ENCODE measurements at places on chromosomes 2 and 18.

DNA sequence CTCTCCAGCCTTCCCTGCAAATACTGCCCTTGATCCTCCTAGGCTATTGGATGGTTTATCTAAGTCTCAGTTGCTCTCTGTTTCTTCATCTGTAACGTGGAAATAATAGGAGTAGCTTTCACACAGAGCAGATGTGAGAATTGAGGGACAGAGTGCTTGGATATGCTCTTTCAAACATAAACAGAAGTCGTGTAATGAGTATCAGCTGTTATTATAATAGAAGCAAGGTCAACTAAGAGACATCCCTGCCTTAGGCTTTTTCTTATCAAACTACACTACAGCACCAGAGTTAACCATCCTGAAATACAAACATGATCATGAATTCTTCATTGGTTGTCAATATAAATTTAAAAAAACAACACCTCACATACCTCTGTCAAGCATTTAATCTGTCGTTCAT is 138.2 kb downstream of the DOK6 start:
- no peak for DNase-seq

DNA sequence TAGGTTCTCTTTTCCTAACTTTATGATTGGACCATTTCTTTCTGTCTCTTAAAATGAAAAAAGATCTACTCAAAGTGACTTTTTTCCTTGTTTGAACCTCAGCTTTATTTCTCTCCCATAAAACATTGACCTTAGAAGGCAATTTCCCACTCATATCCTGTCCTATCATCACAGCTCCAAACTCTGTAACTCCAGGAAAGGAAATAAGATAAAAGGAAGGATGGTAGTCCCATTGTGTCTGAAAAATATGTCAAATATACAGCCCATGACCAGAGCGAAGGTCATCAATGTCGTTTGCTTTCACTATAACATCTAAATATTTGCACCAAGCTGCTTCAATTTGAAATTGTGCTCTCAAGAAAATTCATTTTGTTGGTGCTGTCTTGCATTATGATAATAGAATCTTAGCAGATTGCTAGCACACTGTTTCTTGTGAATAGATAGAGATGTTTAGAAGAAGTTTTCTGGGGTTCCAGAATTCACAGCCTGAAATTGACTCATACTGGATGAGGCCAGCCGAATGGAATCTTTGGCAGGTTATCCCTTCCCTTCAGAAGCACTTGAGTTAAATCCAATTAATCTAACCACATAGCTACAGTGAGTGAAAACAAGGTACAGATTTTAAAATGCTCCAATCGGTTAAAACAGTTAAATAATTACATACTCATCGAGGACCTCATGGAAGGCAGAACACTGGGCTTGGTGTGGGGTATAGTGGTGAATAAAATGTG is 95.1 kb downstream of the CRIM1 start:
- no peak for DNase-seq

- no peak for DNase-seq
These were observed 139.4 kb downstream of the FAM210A start for GRCh38 chr18:13587001-13587400.

GRCh38 chr2:203733684-203734083 is 27.2 kb downstream of the CD28 start:
- no peak for DNase-seq

DNA sequence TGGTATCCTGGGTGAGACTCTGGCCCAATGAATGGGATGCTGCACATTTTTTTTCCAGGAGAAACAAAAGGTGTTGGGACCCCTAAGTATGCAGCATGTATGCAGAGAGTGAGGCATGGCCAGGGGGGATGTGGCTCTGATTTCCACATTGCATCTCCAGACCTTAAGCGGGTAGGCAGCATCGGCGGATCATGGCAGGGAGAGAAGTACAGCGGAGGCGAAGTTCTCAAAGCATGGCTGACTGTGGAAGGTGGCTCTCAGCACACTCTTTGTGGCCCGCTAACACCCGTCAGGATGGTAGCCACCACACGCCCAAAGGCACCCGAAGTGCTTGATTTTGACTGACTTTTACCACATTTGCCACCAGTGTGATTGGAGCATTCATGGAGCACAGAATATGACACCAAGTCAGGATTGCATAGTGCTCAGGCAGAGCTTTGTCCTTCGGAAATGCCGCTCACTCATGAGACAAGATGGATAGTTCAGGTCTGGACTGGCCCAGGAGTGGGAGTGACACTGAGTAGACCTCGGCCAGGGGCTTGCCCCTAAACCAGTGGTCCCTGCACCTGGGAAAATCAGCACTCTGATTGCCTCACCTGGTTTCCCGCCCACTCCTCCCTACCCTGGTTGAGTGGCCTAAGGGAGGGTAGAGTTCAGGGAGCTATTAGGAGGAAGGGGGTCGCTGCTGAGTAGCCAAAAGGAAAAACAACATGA is 14.2 kb downstream of the INPP4A start:
- DNase-seq: no peak

GRCh38 chr2:70708376-70709199 is 59.4 kb downstream of the ADD2 start:
- no peak for DNase-seq

- DNase-seq: no peak
These were observed 278.3 kb upstream of the CYP26B1 start for GRCh38 chr2:72425996-72426395.

DNA sequence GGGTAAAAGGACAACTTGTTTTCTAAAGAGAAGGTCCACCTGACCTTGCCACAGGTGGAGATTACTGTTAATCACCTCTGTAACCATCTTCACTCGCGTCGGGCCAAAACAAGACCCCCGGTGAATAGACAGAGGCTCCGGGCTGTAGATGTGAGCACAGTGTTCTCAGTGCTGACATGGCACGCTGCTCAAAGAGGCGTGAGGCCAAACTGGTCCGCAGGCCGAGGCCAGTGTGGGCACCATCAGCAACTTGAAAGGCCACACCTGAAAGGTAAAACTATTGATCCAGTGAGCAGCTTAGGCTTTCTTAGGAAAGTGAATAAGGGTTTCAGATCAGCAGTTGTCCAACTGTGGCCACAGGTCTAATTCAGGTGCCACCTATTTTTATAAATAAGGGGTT is 75.1 kb downstream of the MYT1L start:
- no peak for DNase-seq

- no peak for DNase-seq
These were observed 298.2 kb upstream of the CHST9 start for GRCh38 chr18:27483276-27483675.

DNA sequence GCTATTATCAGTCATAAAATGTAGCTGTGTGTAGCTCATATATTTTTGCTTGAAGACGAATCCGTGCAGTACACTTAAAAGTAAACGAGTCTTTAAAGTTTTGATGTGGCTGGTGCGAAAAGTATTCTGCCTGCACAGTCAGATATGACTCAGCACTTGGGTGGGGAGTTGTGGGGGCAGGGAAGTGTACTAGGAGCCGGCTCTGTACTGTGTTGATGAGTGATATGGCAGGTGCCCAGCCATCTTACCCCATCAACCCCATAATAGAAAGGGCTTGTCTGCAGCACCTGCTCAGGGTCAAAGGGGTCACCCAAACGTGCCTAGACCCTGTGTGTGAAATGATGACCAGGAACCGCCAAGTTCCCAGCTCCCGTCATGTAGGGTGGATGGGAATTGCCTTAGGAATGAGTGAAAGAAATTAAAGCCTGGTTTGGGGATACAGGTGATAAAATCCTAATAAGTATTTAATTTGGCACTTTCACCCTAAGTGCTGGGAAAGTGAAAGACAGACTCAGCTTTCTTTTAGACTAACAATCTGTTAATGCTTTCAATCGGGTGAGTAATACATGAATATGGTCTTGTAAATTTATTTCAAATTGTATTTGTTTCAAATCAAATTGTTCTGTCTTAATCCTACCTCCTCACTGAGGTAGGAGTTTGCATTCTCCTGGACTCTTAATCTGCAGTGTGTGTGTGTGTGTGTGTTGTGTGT is 48.0 kb downstream of the BCL2L11 start:
- DNase-seq: peak; percentile 35

- DNase-seq: no peak
These were observed 213.6 kb downstream of the GLI2 start for GRCh38 chr2:120949027-120949956.

DNA sequence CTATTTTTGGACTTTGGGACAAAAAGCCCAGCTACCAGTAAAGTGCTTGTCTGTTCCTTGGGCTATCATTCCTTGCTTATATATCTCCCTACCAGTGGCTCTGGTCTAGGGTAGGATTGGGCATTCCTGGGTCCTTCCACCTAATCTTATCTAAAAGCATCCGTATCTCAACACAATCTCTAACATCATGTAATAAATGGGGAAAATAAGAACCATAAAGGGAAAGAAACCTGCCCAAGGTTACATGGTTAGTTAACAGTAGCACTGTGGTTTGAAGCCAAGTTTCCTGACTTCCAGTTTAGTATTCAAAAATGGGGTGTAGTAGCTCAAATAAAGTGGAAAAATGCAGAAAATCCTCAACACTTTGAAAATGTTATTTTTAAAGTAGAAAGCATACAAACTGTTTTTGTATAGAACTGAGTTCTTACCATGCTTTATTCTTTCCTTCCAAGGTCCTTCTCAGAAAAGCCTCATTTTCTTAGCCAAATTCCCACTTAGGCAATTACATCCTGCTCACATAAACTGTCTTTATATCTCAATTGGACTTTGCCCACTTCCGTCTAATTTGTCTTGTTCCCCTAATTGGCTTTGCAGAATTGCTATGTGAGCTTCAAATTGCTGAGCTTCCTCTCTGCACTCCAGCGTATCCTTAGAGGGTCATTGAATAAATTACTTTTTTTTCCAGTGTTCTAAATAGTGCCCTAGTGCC is 273.1 kb upstream of the UBE2E3 start:
- no peak for DNase-seq

- no peak for DNase-seq
These were observed 133.3 kb downstream of the GFPT1 start for GRCh38 chr2:69253611-69254301.

Data from GM19239 (cell line).